ENCODE measurements at places on chromosomes 5 and 9.
A peak's percentile ranks its signal among the peaks of the same experiment; 100 is the strongest.

- DNase-seq = no peak
Observed at GRCh38 chr9:35340046-35340445, 149.9 kb upstream of the RUSC2 start.

DNA sequence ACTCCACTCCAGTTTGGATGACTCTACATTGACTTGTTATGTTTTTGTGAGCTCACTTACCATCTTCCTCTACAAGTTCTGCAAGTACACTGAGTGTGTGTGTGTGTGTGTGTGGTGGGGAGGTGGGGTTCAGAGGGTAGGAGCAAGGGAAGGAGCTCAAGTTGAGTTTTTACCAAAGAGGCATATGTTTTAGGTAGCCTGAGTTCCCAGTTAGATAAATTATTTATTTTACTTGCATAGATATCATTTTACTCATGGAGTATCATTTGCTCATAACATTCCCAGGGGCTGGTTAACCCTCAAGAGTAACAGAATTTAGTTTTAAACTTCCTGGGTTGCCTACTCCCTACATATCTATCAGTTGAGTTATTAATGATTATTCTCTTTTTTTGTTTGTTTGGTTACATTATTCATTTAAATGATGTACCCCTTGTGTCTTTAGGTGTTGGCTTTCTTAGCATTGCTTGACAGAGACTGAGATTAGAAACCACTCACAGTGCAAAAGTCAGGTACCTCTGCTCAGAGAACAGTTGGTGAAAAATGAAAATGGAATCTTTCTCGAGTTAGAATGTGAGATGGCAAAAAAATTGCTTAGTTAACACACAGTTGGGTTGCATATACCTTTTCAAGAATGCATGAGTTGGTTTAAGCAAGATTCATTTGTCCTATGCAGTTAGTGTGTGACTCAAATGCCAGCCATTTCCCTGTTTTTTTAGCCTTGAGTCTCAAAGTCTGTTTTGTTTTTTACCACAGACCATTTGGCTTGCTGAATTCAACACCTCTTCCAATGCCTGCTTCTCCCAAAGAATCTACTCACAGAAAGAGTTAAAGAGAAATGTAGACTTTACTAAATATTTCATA lies 29.2 kb downstream of the TNFSF8 start:
- no peak for DNase-seq

DNA sequence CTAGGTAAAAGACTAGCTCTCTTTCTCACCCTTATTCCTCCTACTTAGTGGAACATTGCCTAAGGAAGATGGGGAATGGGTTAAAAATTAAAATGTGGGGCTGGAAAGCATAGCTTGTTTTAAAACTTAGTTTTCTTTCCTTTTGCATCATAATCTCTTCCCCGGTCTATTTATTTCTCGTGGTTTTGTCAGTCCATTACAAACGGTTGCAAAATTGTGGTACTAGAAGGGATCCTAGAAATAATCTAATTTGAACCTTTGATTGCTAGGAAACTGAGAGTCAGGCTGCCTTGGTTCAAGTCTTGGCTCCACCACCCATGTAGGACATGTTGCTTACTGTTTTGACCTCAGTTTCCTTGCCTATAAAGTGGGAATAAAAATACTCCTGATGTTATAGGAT lies 1.3 kb downstream of the IL31RA start:
- no peak for DNase-seq

- DNase-seq = no peak
Observed at GRCh38 chr5:147805030-147805454, 22.5 kb upstream of the JAKMIP2 start.

DNA sequence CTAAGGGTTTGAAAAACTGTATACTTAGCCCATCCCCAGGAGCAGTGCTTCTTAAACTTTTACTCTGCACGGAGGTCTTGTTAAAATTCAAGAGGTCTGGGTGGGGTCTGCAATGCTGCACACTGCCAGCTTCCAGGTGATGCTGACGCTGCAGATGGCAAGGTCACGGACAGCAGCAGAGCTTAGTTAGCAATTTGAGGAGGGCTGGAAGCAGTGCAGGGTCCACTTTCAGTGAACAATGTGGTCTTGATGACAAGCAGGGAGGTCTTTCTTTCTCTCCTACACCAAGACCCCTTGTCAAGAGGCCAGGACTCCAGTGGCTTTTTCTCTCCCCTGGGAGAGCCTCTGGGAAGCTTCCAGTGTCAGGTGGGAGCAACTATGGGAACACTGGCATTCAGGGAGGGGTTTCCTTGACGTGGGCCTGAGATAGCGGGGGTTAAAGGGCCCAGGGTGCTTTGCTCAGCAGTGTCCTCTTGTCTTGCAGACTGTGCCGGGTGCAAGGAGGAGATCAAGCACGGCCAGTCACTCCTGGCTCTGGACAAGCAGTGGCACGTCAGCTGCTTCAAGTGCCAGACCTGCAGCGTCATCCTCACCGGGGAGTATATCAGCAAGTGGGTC lies 65.0 kb upstream of the AFAP1L1 start:
- DNase-seq = peak; percentile 28

GRCh38 chr5:153952893-153953292 lies 85.8 kb downstream of the FAM114A2 start:
- no peak for DNase-seq

DNA sequence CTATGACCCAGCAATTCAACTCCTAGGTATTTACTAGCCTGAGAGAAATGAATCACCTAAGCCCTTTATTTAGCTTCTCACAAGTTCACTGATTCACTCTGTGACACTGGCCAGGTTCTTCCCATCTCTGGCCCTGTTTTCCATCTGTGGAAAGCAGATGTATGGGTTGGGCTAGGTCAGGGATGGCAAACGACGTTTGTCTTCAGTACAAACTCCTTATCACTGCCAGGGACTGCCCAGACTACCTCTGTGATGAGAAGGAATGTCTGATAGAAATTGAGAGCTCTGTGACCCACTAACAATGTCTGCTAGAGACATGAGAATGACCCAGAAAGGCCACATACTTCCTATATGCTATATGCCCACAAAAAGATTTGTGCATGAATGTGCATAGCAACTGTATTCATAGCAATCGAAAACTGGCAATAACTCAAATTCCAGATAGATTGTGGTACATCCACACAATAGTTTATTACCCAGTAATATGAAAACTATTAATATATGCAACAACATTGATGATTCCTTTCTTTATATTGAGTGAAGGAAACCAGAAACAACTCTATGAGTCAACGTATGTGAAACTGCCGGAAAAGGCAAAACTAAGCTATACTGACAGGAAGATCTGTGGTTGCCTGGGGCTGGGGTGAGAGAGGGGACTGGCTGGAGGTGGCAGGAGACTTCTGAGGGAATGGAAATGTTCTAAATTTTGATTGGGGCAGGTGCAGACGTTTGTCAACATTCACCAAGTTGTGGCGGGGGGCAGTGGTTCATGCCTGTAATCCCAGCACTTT lies 32.0 kb upstream of the ADAM19 start:
- DNase-seq = no peak

GRCh38 chr9:35029241-35029640 lies 39.7 kb downstream of the DNAJB5 start:
- no peak for DNase-seq

DNA sequence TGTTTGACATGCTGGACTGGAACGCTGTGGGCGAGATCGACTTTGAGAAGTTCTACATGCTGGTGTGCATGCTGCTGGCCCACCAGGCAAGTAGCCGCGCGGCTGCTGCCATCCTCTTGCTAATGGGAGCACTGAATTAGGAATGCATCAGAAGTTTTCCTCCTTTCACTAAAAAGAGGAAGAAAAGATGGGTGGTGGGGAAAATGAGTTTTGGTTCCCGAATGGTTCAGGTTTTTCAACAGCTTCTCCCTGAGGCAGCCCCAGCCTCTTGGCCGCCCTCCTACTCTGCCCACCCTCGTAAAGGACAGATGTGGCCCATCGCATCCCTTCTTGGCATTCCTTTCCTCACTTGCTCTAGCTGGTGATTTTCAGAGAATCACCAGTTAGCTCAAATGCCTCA lies 5.5 kb downstream of the EFCAB9 start:
- DNase-seq = no peak

GRCh38 chr9:82668689-82669199 lies 394.2 kb downstream of the RASEF start:
- DNase-seq = no peak

GRCh38 chr9:31574006-31574765 lies 810.3 kb upstream of the ACO1 start:
- DNase-seq = no peak

- no peak for DNase-seq
Observed at GRCh38 chr5:118561971-118562370, 426.4 kb downstream of the DTWD2 start.

GRCh38 chr5:11397549-11397948 lies 506.7 kb downstream of the CTNND2 start:
- DNase-seq = no peak

DNA sequence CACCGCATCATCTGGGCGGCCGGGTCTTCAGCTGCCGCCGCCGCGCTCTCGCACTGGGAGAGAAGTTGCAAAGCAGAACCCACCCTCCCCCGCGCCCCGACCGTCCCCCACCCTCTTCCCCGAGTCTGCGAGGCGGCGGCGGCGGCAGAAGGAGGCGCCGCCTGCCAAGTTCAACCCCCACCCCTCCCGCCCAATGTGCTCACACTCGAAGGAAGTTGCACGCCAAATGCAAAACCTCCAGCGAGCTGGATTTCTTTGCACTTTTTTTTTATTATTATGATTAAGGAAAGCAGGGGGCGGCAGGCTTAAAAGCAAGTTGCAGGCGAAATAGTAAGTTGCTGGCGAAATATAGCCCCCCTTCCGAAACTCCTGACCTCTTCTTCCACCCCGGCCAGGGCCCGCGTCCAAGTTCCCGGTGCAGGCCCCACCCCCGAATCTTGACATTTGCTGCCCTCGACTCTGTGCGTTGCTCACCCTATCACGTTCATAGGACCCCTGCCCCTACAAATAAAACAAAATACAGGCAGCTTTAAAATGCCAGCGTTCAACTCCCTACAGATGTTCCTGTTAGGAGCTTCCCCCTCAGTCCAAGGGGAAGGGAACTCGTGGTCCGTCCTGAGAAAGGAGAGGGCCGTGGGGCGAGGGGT lies 1.1 kb upstream of the NR3C1 start:
- DNase-seq = no peak

All from H1 (cell line).